ENCODE measurements at places on chromosomes 7 and 10.

- DNase-seq, result no peak
Observed at GRCh38 chr10:11874568-11875493, 51.7 kb downstream of the PROSER2 start.

DNA sequence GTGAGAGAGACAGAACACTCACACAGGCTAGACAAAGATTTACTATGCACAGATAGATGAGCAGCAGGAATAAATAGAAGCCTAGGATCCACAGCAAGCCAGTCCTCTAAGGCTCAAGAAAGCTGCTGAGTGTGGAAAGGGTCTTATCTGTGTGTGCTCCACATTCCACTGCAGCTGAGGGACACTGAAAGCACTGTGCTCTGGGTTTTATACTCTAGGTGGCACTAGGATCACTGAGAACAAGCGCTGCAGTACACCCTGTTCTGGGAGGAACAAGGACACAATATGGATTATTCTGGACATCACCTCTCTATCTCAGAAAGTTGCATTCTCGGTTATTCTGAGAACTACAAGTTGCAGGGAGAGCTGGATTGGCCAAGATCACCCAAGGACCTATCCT, 4.9 kb upstream of the KLHL7 start:
- DNase-seq, result no peak

GRCh38 chr10:74750848-74751274, 75.5 kb upstream of the KAT6B start:
- no peak for DNase-seq

DNA sequence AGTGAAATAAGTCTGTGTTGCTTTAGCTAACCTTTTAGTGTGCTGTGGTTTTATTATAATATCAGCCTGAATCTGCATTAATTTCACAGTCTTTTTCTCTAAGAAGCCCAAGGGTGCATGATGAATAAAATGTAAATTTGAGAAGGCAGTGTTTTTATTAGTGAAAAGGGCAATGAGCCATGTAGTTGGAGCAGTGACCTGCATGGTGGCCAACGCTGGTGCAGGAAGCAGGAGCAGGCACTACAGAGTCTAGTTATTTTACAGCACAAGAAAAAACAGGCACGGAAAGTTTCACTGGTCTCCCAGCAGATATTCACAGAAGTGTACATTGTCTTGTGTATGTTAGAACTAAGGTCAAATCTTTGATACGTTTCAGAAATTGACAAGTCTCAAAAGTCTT, 247.8 kb downstream of the CELF2 start:
- no peak for DNase-seq

DNA sequence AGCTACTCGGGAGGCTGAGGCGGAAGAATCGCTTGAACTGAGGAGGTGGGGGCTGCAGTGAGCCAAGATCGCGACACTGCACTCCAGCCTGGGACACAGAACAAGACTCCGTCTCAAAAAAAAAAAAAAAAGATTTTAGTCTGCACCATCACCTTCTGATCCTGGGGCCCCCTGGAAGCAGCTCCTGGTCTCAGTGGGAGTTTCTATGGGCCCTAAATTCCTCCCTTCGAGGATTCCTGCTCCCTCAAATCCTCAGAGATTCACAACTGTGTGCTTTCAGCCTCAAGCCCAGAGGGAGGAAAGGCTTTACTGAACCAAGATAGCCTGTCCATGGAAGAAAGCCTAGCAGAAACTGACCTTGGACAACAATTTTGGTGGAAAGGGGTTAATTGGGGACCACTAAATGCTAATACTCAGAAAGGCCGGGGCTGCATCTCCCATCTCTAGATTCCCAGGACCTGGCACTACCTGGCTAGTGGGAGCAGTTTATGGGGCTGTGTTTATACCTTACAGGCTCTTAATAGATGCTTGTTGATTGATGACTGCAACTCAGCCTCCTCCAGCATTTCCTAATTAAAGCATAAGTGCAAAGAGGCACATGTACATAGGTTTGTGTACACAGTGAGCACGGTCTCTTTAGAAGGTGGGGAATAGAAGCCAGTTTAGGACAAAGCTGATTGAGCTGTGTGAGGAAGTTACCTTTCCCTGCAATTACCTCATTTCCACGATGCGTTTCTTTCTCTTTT, 9.2 kb upstream of the FGFR2 start:
- DNase-seq, result no peak

DNA sequence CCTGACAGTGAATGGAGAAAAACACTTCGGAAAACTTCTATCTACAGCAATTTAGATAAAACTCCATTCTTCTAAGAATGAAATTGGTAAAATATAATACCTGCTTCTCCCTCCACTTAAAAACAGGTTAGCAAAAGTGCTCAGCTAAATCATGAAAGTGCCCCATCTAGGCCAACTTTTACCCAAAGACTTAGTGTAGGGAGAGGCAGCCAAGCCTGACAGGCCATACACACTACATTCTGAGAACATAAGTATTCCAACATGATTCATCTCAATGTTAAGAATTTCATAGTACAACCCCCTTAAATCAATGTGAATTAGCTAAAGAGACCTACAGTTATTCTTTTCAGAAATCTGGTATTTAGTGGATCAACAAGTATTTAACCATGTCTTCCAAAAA, 7.2 kb downstream of the FAM3C start:
- no peak for DNase-seq

GRCh38 chr7:5215313-5215712, 25.3 kb downstream of the WIPI2 start:
- DNase-seq, result no peak

- no peak for DNase-seq
Observed at GRCh38 chr10:48287417-48288391, 13.2 kb upstream of the FRMPD2 start.

- no peak for DNase-seq
Observed at GRCh38 chr10:115974351-115974750, 298.7 kb downstream of the GFRA1 start.

GRCh38 chr7:43612599-43613589, 30.0 kb downstream of the STK17A start:
- DNase-seq, result no peak

DNA sequence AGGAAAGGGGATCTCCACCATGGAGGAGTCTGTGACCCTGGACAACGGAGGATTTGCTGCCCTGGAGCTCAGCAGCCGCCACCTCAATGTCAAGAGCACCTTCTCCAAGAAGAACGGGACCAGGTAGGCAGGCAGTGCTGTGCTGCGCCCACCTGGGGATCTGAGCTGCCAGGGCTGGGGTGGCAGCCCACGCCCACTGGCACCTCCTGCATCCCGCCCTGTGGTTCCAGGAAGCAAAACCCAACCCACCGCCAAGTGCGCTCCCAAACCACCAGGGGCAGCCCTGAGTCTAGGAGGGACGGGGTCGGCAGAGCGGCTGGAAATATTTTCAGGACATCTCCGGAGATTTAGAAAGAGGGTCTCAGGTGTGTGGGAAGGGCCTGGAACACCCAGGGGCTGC, 440.3 kb upstream of the FOXK1 start:
- no peak for DNase-seq

GRCh38 chr7:25216837-25217236, 11.4 kb downstream of the NPVF start:
- no peak for DNase-seq

GRCh38 chr10:60604342-60604741, 173.9 kb upstream of the CDK1 start:
- DNase-seq, result no peak

GRCh38 chr10:62727934-62728333, 76.6 kb upstream of the ADO start:
- DNase-seq, result no peak

GRCh38 chr10:84587789-84588188, 259.4 kb downstream of the CCSER2 start:
- DNase-seq, result no peak

- no peak for DNase-seq
Observed at GRCh38 chr7:139731802-139732470, 45.9 kb downstream of the HIPK2 start.

GRCh38 chr10:100826031-100826651, 80.8 kb downstream of the PAX2 start:
- DNase-seq, result no peak

- DNase-seq, result no peak
Observed at GRCh38 chr10:126813432-126813831, 91.8 kb upstream of the DOCK1 start.

DNA sequence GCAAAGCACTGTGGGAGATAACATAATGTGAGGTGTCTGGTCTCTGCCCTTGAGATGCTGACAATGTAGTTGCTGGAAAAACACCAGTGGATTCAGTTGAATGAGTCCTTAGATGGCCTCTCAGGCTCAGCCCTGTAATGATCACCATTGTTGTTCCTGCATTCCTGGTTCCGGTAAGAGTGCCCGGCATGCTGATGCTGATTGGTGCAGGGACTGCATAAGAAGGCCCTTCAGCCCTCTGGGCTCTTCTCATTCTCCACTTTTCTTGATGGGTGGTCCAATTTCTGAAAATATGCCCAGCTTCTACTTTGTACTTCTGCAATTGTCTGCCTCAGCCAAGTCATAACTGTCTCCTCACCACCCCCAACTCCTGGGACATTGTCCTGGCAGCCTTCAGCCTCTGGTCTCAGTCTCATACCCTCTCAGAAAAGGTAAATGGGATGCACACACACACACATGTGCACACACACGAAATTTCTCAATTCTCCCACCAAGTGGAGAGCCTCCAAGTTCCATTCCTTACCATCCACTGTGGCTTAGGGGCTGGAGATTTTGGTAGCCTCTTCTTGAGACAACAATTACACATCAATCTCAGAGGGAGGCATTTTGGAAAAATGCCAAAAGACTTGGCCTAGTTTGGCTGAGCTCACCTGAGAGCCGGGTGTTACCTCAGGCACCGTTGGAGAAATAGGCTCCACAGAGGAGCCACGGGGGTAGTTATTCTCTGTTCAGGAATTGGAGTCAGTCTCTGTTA, 314.9 kb downstream of the RPS24 start:
- no peak for DNase-seq

DNA sequence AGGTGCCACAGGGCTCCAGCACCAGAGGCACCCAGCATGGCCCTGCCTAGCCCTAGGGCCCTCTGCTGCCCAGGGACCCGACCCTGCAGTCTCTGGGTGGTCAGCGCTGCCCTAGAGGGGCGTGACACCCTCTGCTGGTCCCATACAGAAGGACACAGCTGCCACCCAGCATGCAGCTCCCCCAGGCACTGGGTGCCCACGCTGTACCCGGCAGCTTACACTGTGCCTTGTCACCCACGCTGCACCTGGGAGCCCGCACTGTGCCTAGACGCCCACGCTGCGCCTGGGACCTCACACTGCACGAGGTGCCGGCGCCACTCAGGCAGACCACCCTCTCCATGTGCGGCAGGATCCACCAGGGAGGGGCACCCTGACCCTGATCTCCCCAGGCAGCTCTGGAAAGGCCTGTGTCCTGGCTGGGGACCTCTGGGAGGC, 55.2 kb downstream of the PWWP2B start:
- DNase-seq, result no peak

DNA sequence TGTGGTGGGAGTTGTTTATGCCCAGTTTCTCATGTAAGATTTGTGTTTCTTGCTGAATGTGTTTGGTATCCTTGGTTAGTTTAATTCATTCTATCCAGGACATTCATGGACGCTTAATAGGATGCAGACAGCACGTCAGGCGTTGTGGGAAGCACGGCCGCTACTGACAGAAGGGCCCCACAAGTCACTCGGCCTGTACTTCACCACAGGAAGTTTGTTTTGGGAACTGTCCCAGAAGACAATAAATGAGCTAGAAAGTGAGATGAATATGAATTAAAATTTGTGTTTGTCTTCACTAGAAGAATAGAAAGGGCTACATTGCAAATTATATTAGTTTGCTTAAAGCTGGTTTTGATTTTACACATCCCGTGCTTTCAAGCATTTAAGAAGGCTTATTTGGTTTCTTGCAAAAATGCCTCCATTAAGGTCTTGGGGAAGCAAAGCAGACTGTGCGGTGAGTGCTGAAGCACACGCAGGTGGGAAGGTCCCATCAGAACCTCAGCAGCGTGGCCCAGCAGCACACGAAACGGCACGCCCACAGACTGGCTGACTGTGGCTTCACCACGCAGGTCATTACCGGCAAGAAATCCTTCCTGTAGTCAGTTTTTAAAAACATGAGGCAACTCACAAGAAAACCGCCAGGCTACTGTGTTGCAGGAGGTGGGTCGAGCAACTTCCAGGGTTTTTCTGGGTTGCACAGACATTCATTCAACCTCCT, 74.1 kb downstream of the VIPR2 start:
- no peak for DNase-seq

- no peak for DNase-seq
Observed at GRCh38 chr10:4372601-4373000, 453.4 kb upstream of the AKR1E2 start.

DNA sequence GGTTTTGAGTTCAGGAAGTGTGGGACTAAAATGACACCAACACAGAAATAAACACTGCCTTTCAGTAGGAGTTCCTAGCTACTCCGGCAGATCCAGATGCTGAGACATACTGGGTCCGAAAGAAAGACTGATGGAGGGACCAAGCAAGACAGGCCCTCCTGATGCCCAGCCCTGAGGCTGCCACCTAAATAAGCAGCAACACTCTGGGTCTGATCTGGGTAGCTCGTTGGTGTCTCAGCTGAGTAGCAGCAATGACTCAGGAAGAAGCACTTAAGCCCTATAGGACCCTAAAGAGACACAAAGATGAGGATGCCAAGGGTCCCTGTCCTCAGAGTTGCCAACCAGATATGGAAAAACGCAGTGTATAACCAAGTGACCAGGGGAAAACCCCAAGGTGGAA, 190.7 kb downstream of the FAM107B start:
- DNase-seq, result no peak

GRCh38 chr7:101186844-101187428, 6.8 kb upstream of the NAT16 start:
- DNase-seq, result no peak

GRCh38 chr10:71094712-71095390, 117.5 kb upstream of the UNC5B start:
- DNase-seq, result no peak

DNA sequence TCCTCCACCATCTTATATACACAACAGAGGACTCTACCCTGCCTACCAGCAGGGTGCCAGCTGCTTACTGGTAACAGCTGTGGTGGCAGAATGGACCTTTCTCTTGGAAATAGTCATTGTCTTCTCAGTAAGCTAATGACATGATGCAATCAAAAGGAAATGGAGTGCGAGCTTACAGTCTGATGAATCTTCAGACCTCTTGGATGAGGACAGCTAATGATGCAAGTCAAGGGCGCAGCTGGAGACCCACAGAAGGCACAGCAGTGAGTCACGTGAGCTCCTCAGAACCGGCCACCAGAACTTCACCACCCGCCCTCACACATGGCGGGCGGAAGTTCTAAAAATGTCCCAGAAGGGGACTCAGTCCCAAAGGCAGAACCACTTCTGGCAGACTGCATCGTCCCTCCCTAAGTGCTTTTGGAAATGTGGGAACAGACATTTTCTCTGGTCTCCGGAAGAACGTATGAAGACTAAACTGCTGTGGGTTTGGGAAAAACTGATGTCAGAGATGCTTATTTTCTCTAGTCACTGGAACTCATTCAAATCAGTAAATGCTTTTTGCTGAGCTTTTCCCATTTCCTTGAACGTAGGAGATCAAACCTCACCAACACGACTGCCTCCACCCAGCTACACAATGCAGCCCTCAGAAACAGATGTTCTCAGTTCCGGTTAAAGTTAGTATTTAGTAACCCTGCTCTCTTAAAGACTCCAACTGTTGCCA, 96.4 kb downstream of the FAS start:
- DNase-seq, result no peak

GRCh38 chr7:27083646-27084045, 12.2 kb downstream of the HOXA1 start:
- DNase-seq, result no peak

Data from stimulated activated CD8-positive, alpha-beta memory T cell treated with anti-CD3 and anti-CD28 coated beads, Interleukin-7, amount 100 ng/mL, for 1 hour (primary cell).